ENCODE measurements at places on chromosomes 11 and 22. TPM values are rescaled to one million over a fixed set of nuclear protein-coding genes. Genes with fewer than 3 reads are reported as not detected.
A peak's percentile ranks its signal among the peaks of the same experiment; 100 is the strongest.

- DNase-seq = no peak
These were observed 36.6 kb downstream of the RRP8 start for GRCh38 chr11:6566704-6567370.

- DNase-seq = peak; percentile 50
These were observed 908 bp downstream of the PLCB3 start for GRCh38 chr11:64252003-64252872.

- DNase-seq = no peak
These were observed 4.5 kb downstream of the KCNA4 start for GRCh38 chr11:30012346-30012745.

- no peak for DNase-seq
These were observed 705 bp downstream of the FZD4 start for GRCh38 chr11:86954269-86955110.

DNA sequence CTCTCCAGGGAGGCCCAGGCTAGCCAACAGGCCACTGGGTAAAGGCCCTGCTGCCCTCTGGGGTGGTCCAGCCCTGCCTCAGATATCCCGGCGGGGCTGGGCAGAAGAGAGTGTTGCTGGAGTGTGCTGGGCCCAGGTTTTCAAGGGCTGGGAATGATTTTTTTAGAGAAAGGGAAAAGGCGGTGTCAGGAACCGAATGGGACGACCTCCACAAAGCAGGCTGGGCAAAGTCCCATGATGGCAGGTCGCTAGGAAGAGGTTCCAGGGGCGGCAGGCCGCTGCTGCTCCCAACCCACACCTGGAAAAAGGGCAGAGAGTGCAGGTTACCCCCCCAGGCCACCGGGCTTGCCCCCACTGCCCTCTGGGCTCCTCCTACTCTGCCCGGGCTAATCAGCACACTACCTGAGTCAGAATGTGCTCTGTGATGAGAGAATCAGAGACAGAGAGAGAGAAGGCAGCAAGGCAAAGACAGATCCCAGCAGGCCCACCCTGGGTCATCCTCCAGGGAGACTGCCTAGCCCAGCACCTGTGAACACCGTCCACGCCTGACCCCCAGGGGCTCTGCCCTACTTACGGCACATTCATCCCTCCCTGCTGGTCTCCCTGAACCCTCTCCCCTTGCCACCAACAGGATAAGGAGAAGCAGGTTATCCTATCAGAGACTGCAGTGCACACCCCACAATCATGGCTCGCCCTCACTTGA, 4.6 kb downstream of the PATZ1 start:
- DNase-seq = no peak

DNA sequence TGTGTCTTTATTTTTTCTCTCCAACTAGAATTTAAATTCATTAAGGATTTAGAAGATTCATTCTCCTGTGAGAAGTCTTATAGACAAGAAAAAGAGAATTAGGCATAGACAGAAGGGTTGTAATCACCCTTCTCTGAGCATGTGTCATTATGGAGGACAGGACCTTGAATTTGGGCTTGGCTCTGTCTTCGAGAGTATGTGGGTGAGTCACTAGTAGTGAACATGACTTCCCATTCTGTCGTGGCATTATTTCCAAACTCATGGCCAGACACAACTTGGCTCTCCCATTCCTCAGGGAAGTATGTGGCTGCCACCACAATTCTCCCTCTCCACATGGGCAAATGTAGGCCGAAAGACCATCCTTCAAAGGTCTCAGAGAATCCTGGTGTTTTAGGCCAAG, 14.3 kb upstream of the ANKK1 start:
- DNase-seq = peak; percentile 16

DNA sequence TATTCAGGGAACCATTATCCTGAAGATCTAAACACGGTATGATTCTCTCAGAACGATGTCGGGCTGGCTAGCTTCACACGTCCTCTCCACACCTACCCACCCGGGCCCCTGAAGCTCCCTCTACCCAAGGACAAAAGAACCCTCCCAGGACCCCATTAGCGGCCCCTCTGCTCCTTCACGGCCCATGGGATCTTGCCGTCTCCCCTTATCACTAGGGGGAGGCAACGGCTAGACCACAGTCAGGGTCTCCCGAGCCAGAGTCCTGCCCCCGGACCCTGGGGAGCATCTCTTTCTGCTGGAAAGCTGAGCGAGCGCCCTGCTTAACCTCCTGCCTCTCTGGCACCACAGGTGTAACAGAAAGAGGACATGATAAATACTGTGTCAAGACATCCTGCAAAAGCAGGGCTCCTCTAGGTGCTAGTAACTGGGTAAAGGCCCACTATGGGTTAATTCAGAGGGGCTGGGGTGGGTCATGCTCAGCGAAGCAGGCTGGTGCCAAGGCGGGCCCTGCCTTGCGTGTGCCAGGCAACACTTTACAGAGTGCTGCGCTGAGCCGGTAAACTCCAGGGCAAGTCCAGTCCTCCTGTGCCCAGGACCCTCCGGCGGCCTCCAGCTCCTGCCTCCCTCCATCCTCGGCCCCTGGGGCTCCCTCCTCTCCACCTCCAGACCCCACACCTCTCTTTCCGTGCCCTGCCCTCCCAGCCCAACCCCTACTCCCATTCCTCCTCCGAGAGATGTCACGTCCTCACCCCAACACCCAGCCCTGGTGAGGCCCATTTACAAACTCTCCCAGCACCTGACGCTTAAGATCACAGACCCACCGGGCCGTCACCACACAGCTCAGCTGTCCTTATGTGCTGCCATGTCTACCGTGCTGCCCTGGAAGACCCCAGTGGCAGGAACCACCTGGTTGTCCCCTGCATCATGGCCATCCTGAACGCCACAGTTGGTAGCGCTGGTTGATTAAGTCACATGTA, 3.0 kb downstream of the TOLLIP start:
- peak; percentile 1 for DNase-seq

DNA sequence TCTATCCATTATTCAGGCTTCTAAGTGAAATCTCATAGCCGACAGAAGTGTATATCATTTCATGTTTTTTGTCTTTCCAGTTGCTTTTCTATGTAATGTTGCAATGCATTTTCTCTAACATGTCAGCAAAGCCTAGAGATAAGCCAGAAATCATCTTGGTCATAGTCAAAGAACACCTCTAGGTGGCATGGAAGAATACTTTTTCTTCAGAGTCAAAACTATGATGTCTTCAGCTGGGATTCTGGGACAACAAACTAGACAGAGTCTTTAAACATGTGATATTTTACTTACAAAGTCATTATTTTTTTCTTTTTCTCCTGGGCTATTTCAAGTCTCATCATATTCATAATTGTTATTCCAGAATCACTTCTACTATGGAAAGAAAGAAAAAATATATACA, 4.4 kb downstream of the GAS2 start:
- DNase-seq = no peak

DNA sequence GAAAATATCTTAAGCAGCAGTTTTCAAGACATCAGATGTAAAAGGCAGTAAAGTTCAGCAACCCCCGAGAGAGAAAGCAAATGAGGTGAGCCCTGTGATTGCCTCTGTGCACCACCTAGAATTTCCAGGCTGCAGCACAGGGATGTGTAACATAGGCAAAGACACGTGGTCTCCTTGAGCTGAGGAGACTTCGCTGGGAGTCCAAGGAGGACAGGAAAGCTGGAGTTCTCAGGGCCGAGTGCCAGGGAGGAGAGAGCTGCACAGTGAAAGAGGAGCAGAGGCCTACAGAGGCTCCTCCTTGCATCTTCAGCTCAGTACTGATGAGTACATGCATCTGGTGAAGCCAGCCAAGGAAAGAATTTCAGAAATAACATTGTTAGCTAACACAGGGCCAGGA, 17.6 kb upstream of the TOLLIP start:
- DNase-seq = no peak

- DNase-seq = no peak
These were observed 88.1 kb downstream of the RELT start for GRCh38 chr11:73464347-73464746.

- no peak for DNase-seq
These were observed 508.0 kb downstream of the OPCML start for GRCh38 chr11:133024301-133024700.

Gene ZC3H12C
- polyA plus RNA-seq = 0.73 TPM

Gene KCTD14
- 0.14 TPM for polyA plus RNA-seq

Gene GLB1L3
- not detected for polyA plus RNA-seq

Gene CECR2
- 0.24 TPM for polyA plus RNA-seq

Gene LARGE2
- not detected for polyA plus RNA-seq
